ENCODE measurements at places on chromosomes 4 and X. TPM values are rescaled to one million over a fixed set of nuclear protein-coding genes. Genes with fewer than 3 reads are reported as not detected.

The CTSO gene
- total RNA-seq: 15.5 TPM

The GRXCR1 gene
- total RNA-seq: not detected

The DOK7 gene
- total RNA-seq: not detected

The VCX gene
- not detected for total RNA-seq

The NDST3 gene
- total RNA-seq: not detected

The GLRA2 gene
- not detected for total RNA-seq

The RPGR gene
- 18.0 TPM for total RNA-seq

All from melanocyte of skin (primary cell).